ENCODE measurements at places on chromosomes 6 and 20.
A peak's percentile ranks its signal among the peaks of the same experiment; 100 is the strongest.

GRCh38 chr20:63183422-63184146 is 32.3 kb downstream of the YTHDF1 start:
- DNase-seq = peak; percentile 18

- no peak for DNase-seq
Measured at GRCh38 chr20:20404633-20405032, 36.7 kb downstream of the INSM1 start.

DNA sequence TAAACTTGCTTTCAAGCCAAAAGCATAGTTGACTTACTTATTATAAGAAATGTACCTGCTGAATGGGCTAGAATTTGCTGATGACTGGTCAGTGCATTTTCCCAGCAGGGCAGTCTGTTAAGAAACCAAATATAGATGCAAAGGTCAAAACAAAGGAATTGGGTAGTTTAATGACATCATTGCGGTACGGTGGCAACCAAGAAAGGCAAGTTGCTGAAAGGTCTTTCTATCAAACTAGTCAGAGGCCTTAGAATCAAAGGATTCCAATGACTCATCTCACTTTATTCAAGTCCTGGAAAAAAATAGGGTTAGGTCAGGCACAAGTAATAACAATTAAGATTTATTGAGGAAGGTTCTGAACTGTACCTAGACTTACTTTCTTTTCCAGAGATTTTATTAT is 76.4 kb downstream of the KIZ start:
- DNase-seq = no peak

GRCh38 chr6:5025911-5026819 is 22.3 kb upstream of the RPP40 start:
- DNase-seq = peak; percentile 72

DNA sequence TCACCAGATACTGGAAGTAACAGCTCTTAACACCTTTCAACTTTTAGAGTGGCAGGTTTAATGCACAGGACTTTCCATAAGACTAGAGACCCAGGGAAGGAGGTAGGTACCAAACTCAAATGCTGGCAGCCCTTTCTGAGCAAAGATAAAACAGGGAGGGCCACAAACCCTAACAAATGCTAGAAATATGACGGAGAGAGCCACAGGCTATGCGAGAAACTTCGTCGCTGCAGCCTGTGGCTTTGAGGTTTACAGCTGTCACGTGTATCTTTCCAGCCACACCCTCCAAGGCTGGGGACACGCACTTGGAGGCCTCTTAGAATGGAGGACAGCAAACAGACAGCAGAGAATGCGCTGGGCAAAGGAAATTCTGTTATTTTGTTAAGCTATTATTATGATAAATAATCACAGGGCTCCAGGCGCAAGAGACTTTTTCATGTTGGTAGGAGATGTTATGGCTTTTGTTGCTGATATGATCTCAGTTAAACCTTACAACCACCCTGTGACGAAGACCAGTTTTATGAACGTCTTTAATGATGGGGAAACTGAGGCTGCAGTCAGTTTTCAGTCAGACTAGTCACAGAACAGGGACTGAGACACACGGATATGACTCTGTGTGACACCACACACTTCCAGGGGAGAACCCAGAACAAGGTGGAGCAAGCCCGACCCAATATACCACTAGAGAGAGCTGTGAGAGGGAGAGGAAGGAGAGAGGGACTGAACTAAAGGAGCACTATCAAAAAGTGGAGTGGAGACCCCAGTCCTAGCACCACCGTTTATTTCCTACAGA is 2.0 kb downstream of the TRAM2 start:
- DNase-seq = peak; percentile 79

DNA sequence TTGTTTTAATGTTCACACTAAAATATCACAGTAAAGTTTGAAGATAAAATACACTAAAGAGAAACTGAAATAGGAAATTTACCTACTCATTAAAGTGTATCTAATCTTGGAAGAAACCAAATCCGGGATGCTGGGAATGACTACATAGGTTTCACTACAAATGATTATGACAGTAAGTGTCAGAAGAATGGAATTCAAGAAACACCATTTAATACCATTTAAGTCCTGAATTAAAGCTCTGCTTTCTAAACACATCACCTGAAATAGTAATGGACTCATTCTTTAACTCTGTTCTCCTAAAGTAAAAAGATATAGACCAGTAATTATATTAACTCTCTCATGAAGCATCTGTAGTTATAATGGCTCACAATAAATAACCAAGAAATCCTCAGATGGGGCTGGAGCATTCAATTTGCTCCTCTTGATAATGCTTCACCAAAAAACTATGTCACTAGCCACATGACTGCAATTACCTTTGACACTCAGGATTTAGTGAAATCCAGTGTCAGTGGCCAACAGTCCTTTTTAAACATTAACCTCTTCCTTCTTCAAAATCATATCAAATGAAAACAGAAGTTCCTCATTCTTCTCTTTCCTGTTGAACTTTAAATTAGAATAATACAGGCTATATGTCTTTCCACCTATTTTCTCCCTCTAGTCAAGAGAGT is 41.4 kb downstream of the MAP7 start:
- DNase-seq = no peak

DNA sequence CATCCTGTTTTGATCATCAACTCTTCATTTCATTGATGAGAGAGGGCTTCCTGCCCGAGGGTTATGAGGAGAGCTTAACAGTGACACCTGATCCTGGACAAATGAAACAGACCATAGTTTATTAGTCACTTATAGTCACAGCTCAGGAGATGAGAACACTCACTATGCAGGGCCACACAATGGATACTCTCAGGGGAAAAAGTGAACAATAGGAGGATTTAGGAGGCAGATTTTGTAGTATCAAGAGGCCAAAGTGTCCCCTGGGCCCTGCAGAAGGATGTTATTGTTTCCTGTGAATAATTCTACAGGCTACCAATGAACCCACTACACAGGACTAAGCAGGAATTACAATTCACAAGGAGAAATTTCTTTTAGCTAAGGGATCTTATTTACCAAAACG is 772.8 kb upstream of the MAN1A1 start:
- DNase-seq = no peak

DNA sequence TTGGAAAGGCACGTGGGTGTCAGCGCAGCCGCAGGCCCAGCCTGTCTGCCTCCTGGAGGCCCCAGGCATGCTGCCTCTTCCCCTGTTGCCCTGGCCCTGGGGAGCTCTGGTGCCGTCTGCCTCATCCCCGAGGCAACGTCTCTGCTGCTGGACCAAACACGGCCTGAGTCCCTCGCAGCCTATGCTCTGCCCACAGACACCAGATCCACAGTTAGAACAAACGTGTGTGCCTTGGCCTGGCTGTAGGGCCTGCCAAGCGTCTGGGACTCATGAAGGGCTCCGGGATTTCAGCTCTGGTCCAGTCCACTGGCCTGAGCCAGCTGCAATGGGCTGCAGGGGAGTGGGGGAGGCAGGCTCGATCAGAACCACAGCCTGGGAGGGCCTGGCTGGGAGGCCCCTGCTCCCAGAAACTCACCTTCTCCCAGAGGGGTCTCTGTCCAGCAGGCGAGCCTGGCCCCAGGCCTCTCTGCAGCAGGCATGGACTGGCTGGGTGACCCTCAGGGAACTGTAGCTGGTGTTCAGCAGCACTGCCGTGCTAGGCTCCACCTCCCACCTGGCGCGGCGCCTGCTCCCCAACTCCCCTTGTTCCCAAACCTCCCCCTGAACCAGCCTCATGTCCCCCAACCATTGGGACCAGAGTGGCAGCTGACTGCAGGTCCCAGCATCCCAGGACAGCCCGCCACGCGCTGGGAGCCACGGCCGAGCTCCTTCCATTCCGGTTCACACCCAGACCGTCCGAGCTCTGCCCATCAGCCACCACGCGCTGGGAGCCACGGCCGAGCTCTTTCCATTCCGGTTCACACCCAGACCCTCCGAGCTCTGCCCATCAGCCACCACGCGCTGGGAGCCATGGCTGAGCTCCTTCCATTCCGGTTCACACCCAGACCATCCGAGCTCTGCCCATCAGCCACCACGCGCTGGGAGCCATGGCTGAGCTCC is 197.0 kb downstream of the DLL1 start:
- no peak for DNase-seq

DNA sequence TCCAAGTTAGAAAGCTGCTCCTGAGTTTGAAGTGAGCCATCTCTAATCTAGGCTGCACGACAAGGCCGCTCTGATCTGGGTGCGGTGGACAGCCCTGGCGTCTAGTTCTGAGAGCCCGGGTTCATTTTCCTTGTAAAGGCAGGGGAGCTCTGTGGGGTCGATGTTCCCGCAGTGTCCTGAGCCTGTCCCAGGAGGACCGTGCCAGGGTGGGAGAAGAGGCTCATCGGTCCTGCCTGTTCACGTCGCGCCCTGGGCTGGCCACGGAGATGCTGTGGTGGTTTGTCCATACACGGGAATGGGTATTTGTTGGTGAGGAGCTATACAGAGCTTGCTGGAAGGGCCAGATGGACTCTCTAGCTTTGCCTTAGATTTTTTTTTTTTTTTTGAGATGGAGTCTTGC is 27.0 kb downstream of the PSMG4 start:
- no peak for DNase-seq

- DNase-seq = peak; percentile 48
Measured at GRCh38 chr20:35387334-35387733, 24.4 kb downstream of the UQCC1 start.

DNA sequence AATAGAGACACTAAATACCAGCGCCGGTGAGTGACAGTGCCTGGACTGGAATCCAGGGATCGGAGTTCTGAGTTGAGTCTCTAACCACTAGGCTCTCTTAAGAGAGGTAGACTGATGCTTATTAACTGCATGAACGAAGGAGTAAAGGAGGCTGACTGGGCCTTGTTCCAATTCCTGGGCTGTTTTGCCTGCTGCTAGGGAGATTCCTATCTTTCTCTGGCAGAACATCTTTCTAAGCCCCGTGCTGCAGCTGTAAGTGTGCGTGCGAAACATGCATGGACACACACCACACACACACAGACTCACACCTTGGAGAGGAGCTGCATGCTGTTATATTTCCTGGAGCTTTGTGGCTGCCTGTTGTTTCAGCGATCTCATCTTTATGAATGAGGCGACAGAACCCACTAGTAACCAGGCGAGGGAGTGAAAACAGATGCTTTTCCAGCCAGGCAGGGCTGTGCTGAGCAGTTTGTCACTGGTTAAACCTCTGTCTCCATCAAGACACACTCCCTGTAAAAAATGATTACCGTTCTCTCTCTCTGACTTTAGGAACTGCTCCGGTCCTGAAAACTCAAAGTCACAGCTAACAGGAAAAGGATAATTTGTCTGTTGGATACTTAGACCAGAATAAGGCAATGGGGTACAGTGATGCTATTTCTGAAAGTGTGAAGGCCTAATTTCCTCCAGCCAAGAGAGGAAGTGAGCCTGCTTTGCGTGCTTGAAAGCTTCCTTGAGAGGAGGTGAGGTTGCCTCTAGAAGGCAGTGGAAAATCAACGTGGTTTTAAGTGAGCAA is 157.4 kb upstream of the ZNF217 start:
- DNase-seq = peak; percentile 95

GRCh38 chr6:23994013-23994412 is 132.0 kb upstream of the NRSN1 start:
- no peak for DNase-seq

- DNase-seq = no peak
Measured at GRCh38 chr6:150537491-150537890, 62.2 kb upstream of the PLEKHG1 start.

DNA sequence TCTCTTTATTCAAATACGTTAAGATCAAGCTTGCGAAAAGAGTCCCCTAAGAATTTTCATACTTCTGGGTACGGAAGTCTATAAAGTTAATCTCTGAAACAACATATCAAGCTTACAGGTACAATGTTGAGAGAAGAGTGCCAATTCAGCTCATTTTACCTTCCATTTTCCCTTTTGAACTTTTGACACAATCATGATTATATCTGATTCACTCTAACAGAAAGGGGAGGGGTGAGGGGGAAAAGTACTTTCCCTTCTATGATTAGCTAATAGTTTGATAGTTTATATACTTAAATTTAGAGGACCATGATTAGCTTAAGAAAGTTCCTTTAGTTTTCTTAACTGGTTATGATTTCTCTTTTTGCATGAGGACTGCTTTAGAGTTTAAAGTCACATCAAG is 33.5 kb downstream of the SNX3 start:
- DNase-seq = no peak

- no peak for DNase-seq
Measured at GRCh38 chr20:52985687-52986086, 13.5 kb downstream of the TSHZ2 start.

All from fibroblast of skin of scalp (primary cell).